ENCODE measurements at places on chromosomes 1 and 21.

DNA sequence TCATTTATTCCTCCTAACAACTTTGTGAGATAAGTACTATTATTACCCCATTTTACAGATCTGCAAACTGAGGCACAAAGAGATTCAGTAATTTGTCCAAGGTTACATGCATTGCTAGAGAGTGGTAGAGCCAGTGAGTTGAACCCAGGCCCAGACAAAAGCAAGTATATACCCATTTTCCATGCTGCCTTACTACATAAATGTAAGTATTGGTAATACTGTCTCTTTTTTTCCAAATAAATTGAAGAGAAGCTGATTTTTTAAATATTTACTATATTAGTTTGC, 33.8 kb upstream of the IRF2BP2 start:
- DNase-seq, result no peak

DNA sequence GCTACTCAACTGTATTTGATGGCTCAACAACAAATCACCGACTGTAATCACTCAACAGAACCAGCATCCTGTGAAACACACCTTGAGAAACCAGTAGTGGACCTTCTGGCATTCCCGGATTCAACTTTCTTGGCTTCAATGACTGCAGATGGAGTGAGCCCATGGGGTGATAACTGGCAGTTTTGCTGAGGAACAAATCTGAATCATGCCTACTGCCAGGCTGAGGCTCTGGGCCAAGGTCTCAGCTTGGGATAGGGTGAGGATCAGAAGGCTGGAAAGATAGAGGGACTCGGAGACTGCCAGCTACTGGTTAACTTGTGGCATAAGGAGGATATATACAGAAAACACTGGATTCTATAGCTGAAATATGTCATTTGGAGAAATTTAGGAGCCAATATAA, 63.5 kb upstream of the DIRAS3 start:
- no peak for DNase-seq

- no peak for DNase-seq
Measured at GRCh38 chr1:230797942-230798365, 50.8 kb downstream of the CAPN9 start.

DNA sequence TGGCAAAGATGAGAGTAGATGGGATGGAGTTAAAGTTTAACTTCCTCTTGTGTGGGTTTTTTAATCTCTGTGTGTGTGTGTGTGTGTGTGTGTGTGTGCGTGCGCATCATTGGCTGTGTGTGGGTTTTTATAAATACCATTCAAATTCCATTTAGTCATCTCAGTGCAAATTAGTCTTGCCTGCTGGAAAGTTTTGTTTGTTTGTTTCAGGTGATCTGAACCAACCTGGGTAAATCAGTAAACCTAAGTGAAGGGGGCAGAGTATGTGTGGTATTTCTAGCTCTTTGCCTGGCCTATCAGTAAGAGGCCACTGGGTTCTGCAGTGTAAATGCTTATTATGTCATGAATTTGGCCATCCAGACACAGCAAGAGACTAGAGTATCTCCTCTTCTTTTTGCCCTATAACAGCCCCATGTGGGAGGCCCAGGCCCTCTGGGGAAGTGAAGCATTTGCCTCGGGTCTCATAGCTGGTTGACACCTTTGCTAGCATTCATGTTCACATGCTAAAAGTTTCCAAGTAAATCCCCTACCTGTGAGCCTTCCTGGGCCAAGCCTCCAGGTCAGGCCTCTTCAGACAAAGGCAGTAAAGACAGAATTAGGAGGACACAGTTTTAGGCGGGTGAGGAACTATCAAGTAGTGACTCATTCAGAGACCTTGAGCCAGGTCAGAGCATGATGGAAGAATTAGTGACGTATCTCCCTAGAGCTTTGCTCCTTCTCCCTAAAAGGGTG, 14.7 kb downstream of the INTS3 start:
- no peak for DNase-seq

DNA sequence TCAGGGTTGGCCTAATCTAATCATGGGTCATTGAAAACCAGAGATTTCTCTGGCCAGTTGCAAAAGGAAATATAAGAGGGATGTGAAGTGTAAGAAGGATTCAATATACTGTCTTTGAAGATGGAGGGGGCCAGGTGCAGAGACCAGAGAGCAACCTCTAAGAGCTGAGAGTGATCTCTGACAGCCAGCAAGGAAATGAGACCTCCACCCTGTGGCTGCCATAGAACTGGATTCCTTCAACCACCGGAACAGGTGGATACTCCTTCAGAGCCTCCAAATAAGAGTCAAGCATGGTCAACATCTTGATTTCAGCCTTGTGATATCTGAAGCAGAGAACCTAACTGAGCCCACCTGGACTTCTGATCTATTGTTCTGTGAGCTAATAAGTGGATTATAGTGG, 128.4 kb downstream of the CYYR1 start:
- no peak for DNase-seq

DNA sequence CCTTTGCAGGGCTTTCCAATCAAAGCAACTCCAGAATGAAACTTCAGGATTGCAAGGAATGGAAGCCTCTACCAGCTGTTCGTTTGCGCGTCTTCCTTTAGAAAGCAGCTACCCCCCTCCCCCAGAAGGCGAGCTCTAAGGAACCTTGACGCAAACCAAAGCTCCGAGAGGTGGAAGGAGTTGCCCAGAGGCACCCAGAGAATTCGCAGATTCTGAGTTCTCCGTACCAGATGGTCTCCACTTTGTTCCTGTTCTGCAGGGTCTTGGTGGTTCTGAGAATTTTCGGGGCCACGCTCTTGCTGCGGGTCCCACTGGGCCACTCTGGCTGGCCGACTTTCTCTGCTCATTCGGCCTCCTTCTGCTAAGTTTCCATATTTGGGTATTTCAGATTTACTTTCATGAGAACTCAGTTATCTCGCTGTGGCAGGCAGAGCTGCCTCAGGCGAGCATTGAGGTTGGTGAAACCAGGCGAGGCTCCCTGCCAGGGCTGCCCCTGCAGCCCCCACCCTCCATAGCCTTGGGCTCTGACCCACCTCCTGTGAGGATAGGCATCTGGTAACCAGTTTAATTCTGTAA, 801 bp downstream of the TRAF5 start:
- no peak for DNase-seq

DNA sequence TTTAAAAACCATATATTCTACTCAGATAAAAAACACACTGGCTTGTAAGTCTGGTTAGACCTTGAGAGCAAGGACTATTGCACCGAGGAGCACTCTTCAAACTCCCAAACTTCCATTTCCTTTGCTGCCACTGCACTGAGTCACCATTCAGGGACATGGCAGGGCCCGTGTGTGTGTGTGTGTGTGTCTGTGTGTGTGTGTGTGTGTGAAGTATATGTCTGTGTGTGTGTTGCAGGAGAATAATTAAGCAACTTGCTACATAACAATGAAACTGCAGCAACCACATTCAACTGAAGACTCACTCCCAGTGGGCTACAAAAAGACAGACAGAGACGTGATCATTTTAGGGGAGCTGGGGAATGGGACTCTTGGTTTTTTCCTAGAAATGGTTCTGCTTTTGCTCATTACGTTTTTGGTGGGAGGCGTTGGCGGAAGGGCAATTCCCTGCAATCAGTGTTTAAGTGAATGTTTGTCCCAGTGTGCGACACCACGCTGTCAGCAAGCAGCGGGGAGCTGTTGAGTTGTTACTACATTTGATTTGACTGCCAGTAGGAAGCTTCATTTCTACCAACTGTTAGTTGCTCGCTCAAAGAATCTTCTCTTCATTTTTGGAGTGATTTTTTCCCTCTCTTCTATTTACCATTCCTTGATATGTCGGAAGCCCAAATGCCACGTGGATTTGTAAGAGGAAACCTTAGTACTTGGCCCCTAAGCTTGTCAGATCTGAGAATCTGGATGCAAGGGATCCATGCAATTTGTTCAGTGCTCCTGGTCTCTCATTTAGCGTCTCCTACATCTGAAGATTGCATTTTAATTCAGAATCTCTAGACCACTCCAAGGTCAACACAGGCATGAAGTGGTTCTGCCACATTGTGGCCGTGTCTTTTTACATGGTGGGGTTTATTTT, 36.1 kb downstream of the ESRRG start:
- no peak for DNase-seq

- DNase-seq, result no peak
Measured at GRCh38 chr1:159854116-159854692, 8.3 kb downstream of the VSIG8 start.

DNA sequence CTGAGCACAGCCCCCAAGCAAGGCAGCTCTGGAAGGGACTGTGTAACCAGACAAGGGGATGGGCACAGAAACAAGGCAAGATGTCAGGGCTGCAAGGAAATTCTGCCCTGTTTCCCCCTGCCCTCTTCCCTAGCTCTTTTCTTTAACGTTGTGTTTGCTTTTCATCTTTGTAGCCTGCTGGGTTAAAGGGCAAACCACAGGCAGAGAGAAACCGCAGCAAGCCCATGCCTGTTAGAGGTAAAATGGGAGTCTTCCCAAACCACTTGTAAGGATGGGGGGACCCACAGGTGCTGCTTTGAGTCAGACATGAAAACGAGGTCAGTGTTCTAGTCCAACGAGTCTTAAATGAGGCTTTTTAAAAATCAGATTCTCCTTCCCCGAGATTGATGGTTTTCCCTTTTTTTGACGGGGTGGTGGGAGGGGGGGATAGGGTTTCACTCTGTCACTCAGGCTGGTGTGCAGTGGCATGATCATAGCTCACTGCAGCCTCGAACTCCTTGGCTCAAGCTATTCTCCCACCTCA, 13.3 kb downstream of the TGFBR3 start:
- no peak for DNase-seq

GRCh38 chr1:12150456-12151200, 16.2 kb upstream of the TNFRSF1B start:
- no peak for DNase-seq

- no peak for DNase-seq
Measured at GRCh38 chr21:16872616-16873015, 640.2 kb upstream of the CXADR start.

DNA sequence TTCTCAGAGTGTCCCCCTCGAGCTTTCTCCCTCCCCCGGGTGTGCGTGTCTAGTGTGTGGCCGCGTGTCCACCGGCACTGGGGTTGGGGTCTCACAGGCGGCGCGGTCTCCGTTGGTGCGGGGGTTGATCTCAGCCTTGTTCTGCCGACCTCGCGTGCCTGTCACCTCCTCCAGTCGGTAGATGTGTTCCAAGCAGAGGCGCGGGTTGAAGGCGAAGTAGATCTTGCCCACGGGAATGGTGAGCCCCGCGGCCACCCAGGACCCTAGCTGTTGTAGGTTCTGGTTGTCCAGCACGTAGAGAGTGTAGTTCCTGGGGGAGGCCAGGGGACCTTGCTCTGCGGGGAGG, 9.8 kb downstream of the INSRR start:
- no peak for DNase-seq

DNA sequence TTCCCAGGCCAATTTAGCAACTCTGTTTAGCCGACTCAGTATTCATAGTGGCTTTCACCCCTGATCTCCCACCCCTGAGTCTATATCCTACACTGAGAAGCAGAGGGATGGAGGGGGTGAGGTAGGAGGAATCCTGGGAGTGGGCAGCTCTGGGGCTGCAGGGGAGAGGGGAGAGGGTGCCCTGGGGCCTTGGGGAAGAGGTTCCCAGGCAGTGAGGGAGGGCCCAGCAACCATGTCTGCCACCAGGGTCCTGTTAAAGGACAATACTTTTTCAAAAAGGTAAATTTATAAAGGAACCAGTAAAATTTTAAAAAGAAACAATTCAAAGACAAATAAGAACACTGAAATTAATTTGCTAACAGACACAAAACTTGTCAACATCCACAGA, 30.3 kb downstream of the EPHX1 start:
- no peak for DNase-seq

DNA sequence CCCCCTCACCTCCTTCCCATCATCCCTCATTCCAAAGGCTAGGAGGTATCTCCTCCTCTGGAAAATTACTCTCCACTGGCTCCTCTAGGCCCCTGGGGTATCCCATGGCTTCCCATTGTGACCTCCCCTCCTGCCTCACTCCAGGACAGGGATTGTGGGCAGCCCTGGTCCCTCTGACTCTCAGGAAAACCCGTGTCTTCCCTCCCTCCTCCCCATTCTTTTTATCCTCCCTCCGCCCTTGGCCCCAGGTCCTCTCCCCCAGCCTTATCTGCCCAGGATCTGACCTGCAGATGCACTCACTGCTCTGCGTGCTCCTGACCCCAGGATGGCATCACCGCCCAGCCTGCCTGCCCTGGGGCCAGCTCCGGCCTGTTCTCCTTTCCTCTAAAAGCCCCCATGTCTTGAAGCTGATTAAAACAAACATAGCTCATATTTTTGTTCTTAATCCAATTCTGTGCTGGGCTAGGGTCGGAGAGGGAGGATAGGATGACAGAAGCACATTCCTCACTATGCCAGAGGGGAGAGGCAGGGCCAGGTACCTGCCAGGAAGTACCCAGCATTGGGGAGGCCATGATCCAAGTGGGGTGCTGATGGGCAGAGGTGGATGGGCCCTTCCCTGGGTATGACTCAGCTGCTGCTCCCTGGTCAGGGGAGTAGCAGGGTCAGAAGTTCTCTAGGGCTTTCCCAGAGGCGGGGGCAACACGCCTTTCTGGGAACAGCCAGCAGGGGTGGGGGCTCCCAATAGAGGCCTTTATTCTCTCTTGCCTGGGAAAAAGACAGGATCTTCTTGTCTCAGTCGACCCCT, 13.8 kb upstream of the UBL4B start:
- no peak for DNase-seq

- no peak for DNase-seq
Measured at GRCh38 chr1:225987491-225988316, 11.4 kb downstream of the SDE2 start.

- DNase-seq, result no peak
Measured at GRCh38 chr1:24416666-24417391, 1.2 kb downstream of the NIPAL3 start.

All from urinary bladder (tissue), 4 donors.